ENCODE measurements at places on chromosomes 6 and 20. TPM values are rescaled to one million over a fixed set of nuclear protein-coding genes. Genes with fewer than 3 reads are reported as not detected.

Gene EPHA7
- 0.26 TPM for total RNA-seq

Gene RNF217
- total RNA-seq, result 10.5 TPM

Gene SKIC2
- total RNA-seq, result 52.1 TPM

Gene FLRT3
- total RNA-seq, result 21.1 TPM

Gene ADGRB3
- total RNA-seq, result 1.3 TPM

Gene HUS1B
- 4.4 TPM for total RNA-seq

Gene IL17A
- not detected for total RNA-seq

Gene RARS2
- total RNA-seq, result 7.3 TPM

Gene MOG
- not detected for total RNA-seq

Gene MDFI
- total RNA-seq, result 4.9 TPM

Gene RIMS4
- 0.26 TPM for total RNA-seq

GRCh38 chr6:3962291-3963280 lies 113.4 kb downstream of the FAM50B start:
- DNase-seq, result no peak
- no peaks in the 10 kb centered on the region for H3K36me3 ChIP-seq
- no peak overlapping the region for H3K27ac ChIP-seq
- H3K4me3 ChIP-seq, result no peak overlapping the region
- H3K4me1 ChIP-seq, result no peaks in the 10 kb centered on the region

DNA sequence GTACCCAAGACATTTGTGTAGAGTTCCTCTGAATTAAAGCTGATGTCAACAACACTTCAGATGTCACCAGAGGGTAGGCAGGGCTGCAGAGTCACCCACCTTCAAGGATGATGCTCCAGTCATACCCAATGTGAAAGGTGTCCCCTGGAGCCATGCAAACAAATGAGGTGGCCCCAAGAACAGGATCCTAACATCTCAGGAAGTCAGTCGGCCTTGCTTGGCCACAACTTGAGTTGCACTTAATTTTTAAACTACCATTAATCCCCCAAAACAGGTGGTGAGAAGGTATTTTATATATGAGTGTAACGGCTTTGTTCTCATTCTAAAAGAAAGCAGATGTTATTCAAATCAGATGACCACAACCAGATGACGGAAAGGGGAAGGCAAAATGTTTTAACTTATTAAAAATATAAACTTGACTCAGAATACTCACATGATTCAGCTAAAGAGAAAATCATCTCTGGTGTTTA lies 21.1 kb upstream of the SERPINB1 start:
- H3K36me3 ChIP-seq, result no peaks in the 10 kb centered on the region
- no peak overlapping the region for H3K27ac ChIP-seq
- no peaks in the 10 kb centered on the region for H3K27me3 ChIP-seq
- no peak overlapping the region for H3K4me3 ChIP-seq
- no peak for DNase-seq

GRCh38 chr20:4635781-4636180 lies 85.9 kb upstream of the PRND start:
- DNase-seq, result no peak
- H3K27ac ChIP-seq, result no peak overlapping the region
- H3K4me1 ChIP-seq, result no peaks in the 10 kb centered on the region

- peaks cover 10% of the 10 kb centered on the region for H3K4me1 ChIP-seq
- no peaks in the 10 kb centered on the region for H3K36me3 ChIP-seq
- no peaks in the 10 kb centered on the region for H3K27me3 ChIP-seq
- H3K27ac ChIP-seq, result no peak overlapping the region
- no peak overlapping the region for H3K4me3 ChIP-seq
- no peak for DNase-seq
Observed at GRCh38 chr6:96468681-96469224, 52.9 kb upstream of the UFL1 start.

DNA sequence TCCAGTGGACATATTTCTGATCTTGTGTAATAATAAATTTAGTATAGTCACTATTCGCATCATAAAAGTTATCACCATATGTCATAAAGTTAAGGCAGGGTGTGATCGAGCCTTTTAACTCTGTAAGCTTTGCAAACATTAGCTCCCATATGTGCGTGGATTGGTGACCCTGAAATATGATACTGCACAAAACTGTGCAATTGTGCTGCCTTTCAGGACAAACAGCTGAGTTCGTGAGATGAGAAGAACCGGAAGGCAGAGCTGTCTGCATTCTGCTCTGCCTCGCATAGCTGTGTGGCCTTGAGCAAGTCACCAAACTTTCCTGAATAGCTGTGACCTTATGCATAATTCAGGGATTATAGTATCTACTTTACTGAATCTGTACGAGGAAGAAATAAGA lies 3.2 kb upstream of the PLEKHG1 start:
- H3K36me3 ChIP-seq, result no peaks in the 10 kb centered on the region
- no peak overlapping the region for H3K4me3 ChIP-seq
- no peak overlapping the region for H3K27ac ChIP-seq

DNA sequence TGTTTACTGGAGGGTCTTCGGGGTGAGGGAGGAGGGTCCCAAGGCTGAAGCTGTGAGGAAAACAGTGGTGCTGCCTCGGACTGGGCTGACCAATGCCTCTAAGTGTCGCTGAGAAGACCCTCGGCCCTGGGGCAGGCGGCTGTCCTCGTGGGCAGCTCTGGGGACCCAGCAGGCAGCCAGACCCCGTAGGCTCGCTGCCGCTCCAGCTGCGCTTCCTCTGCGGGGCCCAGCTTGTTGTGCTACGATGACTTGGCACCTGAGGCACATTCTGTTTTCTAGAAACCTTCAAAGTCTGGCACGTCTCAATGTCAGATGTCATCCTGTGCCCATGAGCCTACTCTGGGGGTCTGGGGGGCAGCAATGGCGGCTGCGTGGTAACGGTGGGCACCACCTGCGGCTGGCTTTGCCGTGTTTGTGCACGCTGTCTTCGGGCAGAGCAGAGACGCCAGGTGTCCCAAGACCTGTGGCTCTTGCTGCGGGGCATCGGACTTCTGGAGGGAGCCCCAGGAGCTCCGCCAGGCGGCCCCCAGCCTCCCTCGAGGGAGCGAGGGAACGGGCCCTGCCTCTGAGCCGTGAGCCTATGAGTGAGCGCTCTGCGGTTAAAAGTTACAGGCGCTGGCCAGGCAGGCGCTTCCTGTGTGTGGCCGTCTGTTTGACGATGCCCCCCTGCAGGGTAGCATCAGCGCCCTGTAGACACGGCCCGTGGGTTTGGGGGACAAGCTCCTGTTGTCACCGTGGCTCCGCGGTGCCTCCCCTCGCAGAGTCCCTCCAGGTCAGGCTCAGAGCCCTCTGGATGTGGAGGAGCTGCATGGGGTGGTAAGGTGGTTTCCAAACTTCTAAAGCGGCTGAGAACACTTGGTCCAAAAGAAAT lies 6.8 kb downstream of the SLC17A9 start:
- H3K36me3 ChIP-seq, result no peaks in the 10 kb centered on the region
- no peaks in the 10 kb centered on the region for H3K27me3 ChIP-seq
- no peak for DNase-seq
- no peak overlapping the region for H3K4me3 ChIP-seq

DNA sequence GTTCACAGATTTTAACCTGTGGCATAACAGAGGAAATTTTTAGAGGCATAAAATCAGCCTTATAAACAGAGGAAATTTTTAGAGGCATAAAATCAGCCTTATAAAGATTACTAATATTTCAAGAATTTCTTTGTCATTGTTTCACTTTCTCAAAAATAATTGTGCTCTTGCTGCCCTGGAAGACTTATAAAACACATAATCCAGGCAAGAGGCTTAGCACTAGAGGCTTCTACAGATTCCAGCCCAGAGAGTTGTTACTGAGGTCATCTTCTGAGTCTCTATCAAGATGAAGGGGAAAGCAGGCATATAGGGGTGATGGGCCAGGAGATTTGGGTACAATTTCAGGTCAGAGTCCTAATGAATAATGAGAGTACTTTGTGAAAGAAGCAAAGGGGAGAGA lies 85.7 kb downstream of the RFPL4B start:
- no peak overlapping the region for H3K4me3 ChIP-seq
- H3K27ac ChIP-seq, result no peak overlapping the region
- DNase-seq, result no peak
- no peaks in the 10 kb centered on the region for H3K4me1 ChIP-seq

- no peak for DNase-seq
- H3K27ac ChIP-seq, result no peak overlapping the region
- H3K4me1 ChIP-seq, result no peaks in the 10 kb centered on the region
Observed at GRCh38 chr6:144186817-144187625, 36.7 kb downstream of the STX11 start.

DNA sequence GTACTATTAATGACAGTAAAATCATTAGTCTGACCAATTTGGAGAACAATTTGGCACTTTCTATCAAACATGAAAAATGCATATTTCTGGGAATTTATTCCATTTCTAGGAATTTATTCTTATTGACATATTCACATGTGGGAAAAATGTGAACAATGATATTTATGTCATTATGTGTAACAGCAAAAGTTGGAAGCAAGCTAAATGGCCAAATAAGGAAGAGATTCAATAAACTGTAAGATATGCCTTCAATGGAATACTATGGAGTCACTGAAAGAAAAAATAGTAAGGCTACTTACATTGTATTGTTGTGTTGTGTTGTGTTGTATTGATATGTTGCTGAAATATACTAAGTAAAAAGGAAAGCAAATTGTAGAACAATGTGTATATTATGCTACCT lies 100.5 kb upstream of the EDN1 start:
- no peak overlapping the region for H3K4me3 ChIP-seq
- no peaks in the 10 kb centered on the region for H3K36me3 ChIP-seq

DNA sequence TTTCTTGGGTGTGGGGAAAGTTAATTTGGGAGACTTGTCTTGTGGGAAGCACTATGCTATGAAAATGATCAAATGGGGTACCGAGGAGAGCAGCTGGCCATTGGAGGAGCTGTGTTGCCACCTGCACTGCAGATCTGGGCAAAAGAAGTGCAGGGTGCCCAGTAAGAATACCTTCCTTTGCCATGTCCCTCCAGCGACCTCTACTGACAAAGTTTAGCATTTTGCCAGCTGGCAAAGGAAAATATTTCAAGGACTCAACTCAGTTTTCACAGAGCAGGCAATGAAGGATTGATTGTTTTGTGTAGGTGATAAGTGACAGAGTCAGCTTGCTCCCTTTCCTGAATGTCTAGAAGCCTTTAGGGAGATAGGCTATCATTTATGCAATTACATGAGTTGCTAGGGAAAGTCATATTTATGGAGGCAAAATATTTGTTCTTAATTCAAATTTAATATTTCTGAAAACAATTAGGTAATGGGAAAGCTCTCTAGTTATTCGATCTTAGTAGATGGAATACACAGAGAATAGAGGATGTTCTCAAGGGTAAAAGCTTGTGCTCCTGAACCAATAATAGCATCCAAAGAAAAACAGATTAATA lies 118.4 kb downstream of the FARS2 start:
- no peak for DNase-seq
- H3K36me3 ChIP-seq, result no peaks in the 10 kb centered on the region
- no peak overlapping the region for H3K4me3 ChIP-seq
- no peaks in the 10 kb centered on the region for H3K27me3 ChIP-seq

DNA sequence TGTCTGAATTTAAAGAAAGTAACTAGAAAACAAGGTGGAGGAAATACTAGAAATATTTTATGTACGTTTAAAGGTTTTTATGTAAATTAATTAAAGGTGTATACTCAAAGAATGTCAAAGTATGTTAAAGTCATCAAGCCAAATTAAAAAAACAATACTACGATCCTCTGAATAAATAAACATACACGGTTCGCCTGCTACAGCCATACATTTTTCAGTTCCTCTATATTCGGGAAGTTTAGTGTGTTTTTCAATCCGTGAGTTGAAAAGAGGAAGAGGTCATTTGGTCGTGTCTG lies 626 bp downstream of the STX7 start:
- no peaks in the 10 kb centered on the region for H3K36me3 ChIP-seq
- peak overlapping the region; percentile 87 for H3K27ac ChIP-seq
- peaks cover 18% of the 10 kb centered on the region for H3K4me1 ChIP-seq
- H3K4me3 ChIP-seq, result peak overlapping the region; percentile 78
- H3K27me3 ChIP-seq, result no peaks in the 10 kb centered on the region
- no peak for DNase-seq

- no peak within 1 kb of the TSS for H3K4me3 ChIP-seq
- H3K27me3 ChIP-seq, result no peaks in the 10 kb centered on the region
- peak; percentile 66 for DNase-seq
Observed at GRCh38 chr6:31945507-31946369, at the start of gene CFB. CFB (plus strand) TSS chr6:31946095; CDS start chr6:31946222, 127 bp downstream.

DNA sequence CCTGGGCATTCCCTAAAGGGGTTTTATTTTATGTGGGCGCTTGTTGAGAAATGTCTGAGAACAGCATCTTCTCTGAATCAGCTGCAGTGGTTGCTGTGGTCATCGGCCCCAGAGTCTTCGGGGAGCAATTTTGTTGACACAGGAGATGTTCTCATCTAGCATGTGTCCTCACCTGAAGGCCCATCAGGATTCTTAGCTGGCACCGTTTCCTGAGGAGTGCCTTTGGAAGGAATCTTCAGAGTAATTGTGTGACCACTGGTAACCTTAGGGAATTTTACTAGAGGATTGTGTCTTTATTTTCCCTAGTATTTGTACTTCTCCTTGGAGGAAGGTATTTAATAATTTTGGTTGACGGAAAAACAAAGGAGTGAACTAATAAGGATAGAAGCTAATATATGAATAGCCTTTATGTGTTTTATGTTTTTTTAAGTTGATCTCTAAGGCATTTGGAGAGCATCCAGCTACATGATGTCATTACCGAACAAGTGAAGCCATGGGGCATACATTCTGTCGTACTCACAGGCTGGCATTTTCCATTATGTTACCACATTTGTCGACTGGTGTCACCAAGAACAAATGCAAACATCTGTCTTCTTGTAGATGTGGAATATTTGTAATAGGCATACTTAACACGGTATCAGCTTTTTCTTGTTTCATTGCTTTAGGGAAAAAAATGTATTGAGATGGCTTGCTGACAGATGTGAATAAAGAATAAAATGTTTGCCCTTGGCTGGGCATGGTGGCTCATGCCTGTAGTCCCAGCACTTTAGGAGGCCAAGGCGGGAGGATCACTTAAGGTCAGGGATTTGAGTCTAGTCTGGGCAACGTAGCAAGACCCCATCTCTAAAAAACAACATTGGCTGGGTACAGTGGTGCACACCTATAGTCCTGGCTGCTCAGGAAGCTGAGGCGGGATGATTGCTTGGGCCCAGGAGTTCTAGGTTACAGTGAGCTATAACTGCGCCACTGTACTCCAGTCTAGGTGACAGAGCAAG lies 41.9 kb downstream of the TULP4 start:
- peaks cover 36% of the 10 kb centered on the region for H3K4me1 ChIP-seq
- no peaks in the 10 kb centered on the region for H3K36me3 ChIP-seq
- no peak overlapping the region for H3K27ac ChIP-seq
- H3K27me3 ChIP-seq, result no peaks in the 10 kb centered on the region
- no peak overlapping the region for H3K4me3 ChIP-seq

GRCh38 chr6:136616527-136616926 lies 66.3 kb upstream of the MAP7 start:
- H3K27ac ChIP-seq, result no peak overlapping the region
- DNase-seq, result no peak
- H3K4me1 ChIP-seq, result peaks cover 1% of the 10 kb centered on the region
- no peak overlapping the region for H3K4me3 ChIP-seq

GRCh38 chr6:101400326-101401135 lies 7.0 kb downstream of the GRIK2 start:
- H3K36me3 ChIP-seq, result no peaks in the 10 kb centered on the region
- no peaks in the 10 kb centered on the region for H3K27me3 ChIP-seq
- H3K4me1 ChIP-seq, result no peaks in the 10 kb centered on the region
- H3K4me3 ChIP-seq, result no peak overlapping the region

GRCh38 chr6:2254747-2255146 lies 9.3 kb upstream of the GMDS start:
- peaks cover 13% of the 10 kb centered on the region for H3K4me1 ChIP-seq
- no peak overlapping the region for H3K27ac ChIP-seq
- no peaks in the 10 kb centered on the region for H3K27me3 ChIP-seq
- H3K4me3 ChIP-seq, result no peak overlapping the region
- no peak for DNase-seq

Data from body of pancreas (tissue), 4 donors.